ENCODE measurements at places on chromosomes 2 and 18.

GRCh38 chr18:51491678-51492372 lies 294.3 kb upstream of the MEX3C start:
- H3K4me3 ChIP-seq: no peak overlapping the region
- no peak overlapping the region for H3K27ac ChIP-seq
- H3K36me3 ChIP-seq: no peaks in the 10 kb centered on the region
- DNase-seq: no peak
- H3K27me3 ChIP-seq: no peaks in the 10 kb centered on the region

- no peak overlapping the region for H3K4me3 ChIP-seq
- no peaks in the 10 kb centered on the region for H3K36me3 ChIP-seq
- H3K27ac ChIP-seq: no peak overlapping the region
- H3K4me1 ChIP-seq: no peaks in the 10 kb centered on the region
- no peaks in the 10 kb centered on the region for H3K27me3 ChIP-seq
These were observed 29.7 kb downstream of the C2orf42 start for GRCh38 chr2:70161069-70161534.

DNA sequence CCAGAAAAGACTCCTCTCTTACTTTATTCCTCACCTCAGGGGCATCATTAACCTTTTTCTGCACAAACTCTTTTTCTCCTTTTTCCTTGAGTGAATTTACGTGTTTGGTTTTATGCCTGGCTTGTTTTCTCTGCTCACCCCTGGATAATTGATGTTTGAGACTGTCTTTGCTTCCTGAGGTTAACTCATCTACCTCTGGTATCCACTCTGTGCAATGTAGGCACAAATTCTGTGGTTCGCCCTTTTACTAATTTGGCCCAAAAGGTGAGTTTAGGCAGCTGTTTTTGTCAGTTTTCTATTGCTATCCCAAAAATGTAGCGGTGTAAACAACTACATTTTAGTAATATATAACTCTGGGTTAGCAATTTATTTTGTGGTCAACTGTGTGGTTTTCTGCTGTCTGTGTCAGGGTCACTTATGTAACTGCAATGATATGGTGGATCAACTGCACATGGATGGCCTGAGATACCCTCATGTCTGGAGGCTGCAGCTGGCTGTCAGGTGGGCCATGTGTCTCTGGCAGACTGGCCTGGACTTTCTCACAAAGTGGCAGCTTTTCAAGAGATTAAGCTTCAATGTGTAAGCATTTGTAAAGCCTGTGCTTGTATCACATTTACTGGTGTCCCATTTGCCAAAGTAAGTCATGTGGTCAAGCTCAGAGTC lies 329.7 kb downstream of the FSIP2 start:
- H3K4me1 ChIP-seq: no peaks in the 10 kb centered on the region
- DNase-seq: no peak
- H3K4me3 ChIP-seq: no peak overlapping the region
- no peaks in the 10 kb centered on the region for H3K27me3 ChIP-seq
- no peak overlapping the region for H3K27ac ChIP-seq
- no peaks in the 10 kb centered on the region for H3K36me3 ChIP-seq

GRCh38 chr18:46239998-46240397 lies 135.8 kb downstream of the HAUS1 start:
- H3K27ac ChIP-seq: no peak overlapping the region
- H3K27me3 ChIP-seq: no peaks in the 10 kb centered on the region
- H3K4me3 ChIP-seq: no peak overlapping the region
- H3K4me1 ChIP-seq: no peaks in the 10 kb centered on the region
- H3K36me3 ChIP-seq: no peaks in the 10 kb centered on the region

GRCh38 chr2:122929347-122929746 lies 1095.7 kb upstream of the CNTNAP5 start:
- DNase-seq: no peak
- no peaks in the 10 kb centered on the region for H3K36me3 ChIP-seq
- H3K27ac ChIP-seq: no peak overlapping the region
- H3K4me1 ChIP-seq: no peaks in the 10 kb centered on the region

- H3K4me3 ChIP-seq: peak overlapping the region; percentile 97
- H3K36me3 ChIP-seq: no peaks in the 10 kb centered on the region
- peak overlapping the region; percentile 98 for H3K27ac ChIP-seq
- DNase-seq: no peak
- peaks cover 3% of the 10 kb centered on the region for H3K27me3 ChIP-seq
These were observed 160.8 kb downstream of the AGPS start for GRCh38 chr2:177553176-177553884.

GRCh38 chr2:222840060-222840802 lies 20.6 kb upstream of the ACSL3 start:
- H3K27me3 ChIP-seq: no peaks in the 10 kb centered on the region
- no peak for DNase-seq

GRCh38 chr2:138476940-138477339 lies 24.6 kb upstream of the SPOPL start:
- no peaks in the 10 kb centered on the region for H3K4me1 ChIP-seq
- H3K27me3 ChIP-seq: no peaks in the 10 kb centered on the region
- no peaks in the 10 kb centered on the region for H3K36me3 ChIP-seq
- no peak overlapping the region for H3K27ac ChIP-seq
- DNase-seq: no peak
- no peak overlapping the region for H3K4me3 ChIP-seq

- H3K4me3 ChIP-seq: no peak overlapping the region
- H3K27me3 ChIP-seq: no peaks in the 10 kb centered on the region
- no peak for DNase-seq
- H3K36me3 ChIP-seq: no peaks in the 10 kb centered on the region
These were observed 20.3 kb downstream of the LIMS1 start for GRCh38 chr2:108554528-108554927.

All from Panc1 (cell line).